Fibroblast of skin of back (primary cell): ENCODE measurements at places on chromosomes 5 and 9.
A peak's percentile ranks its signal among the peaks of the same experiment; 100 is the strongest.

DNA sequence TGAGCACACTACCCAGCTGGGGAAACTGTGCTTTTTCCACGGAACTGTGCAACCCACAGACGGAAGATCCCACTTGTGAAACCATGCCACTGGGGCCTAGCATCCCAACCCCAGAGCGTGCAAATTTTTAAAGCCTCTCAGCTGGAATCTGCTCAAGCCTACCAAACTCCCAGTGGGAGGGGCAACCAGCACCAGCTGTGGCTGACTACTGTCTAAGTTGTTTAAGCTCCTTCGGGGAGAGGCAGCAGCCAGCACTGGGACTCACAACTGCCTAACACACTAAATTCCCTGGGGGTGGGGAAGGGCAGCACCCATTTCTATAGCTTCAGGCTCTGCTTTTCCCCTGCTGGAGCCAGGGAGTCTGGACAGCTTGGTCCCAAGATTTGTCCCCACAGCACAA lies 287.6 kb upstream of the MSX2 start:
- no peak for DNase-seq

DNA sequence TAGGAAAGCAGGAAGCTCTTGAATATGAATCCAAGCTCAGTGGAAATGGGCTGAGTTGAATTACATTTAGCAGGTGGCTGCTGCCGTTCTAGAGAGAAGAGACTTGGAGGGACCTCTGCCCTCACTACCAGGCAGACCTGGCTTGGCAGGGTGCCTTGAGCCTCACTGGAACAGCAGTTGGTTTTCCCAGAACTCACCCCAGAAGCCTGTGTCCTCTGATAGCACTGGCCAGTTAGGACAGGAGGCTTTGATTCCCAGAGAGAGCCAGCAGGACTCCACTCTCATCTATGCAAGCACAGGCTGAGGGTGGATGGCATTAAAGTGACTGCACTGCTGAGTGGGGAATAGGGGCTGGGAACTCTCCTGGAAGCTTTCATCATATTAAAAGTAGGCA lies 54.8 kb downstream of the PWWP2A start:
- DNase-seq: no peak

DNA sequence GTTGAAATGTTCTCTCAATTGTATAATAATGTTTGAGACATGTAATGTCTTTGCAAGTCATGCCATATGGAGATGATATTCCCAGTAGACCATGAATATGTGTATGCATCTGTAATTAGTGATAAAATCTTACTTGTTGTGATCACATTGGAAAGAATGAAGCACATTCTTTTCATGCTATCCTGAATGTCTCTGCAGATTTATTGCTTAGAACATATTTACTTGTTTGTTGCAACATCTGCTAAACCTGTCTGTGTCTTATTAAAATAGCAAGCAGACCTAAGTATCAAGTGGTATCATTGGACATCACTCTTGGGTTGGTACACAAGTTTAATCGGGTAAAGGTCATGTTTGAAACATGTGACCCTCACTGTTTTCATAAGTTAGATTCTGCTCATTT lies 265.5 kb upstream of the CD180 start:
- no peak for DNase-seq

DNA sequence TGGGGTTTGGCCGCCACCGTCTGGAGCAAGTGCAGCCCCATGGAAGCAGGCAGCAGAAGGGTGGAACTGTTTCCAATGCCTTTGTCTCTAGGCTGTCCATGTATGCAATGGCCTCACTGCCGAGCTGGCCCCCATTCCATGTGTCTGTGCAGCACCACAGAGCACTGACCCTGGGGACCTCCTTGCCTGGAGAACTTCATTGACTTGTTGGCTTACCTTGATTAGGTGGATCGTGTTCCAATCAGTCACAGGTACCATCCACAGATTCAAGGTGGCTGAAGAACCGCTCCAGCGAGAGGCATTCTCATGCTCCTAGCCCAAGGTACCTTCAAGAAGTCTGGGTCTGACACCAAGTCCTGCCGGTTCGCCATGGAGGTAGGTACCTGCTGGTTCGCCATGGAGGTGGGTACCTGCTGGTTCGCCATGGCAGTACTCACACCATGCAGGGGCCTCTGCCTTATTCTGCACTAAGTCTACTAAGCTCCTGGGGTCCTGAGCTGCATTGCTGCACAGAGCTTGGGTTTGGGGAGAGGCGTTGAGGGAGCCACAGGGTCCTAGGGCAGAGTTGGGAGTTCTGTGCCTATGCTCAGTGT lies 358.3 kb upstream of the IRX1 start:
- DNase-seq: no peak

GRCh38 chr5:180112181-180112861 lies 40.8 kb upstream of the RNF130 start:
- no peak for DNase-seq

GRCh38 chr5:176133877-176134276 lies 104.3 kb upstream of the SIMC1 start:
- DNase-seq: no peak

DNA sequence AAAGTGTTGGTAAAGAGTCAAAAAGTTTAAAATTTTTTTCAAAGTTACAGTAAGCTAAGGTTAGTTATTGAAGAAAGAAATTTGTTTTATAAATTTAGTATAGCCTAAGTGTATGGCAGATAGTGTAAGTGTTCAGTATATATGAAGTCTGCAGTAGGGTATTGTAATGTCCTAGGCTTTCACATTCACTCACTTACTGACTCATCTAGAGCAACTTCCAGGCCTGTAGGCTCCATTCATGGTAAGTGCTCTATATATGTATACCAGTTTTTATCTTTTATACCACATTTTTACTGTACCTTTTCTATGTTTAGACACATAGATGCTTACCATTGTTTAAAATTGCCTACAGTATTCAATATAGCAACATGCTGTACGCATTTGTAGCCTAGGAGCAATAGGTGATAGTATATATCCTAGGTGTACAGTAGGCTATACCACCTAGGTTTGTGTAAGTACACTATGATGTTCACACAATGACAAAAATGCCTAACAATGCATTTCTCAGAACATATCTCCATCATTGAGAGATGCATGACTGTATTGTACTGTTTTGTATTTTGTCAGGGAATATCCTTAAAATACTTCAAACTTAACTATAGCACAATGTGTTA lies 38.5 kb downstream of the CYSTM1 start:
- no peak for DNase-seq

GRCh38 chr5:1867114-1867814 lies 15.5 kb downstream of the IRX4 start:
- DNase-seq: no peak

GRCh38 chr5:134128648-134128995 lies 14.1 kb downstream of the TCF7 start:
- DNase-seq: no peak

DNA sequence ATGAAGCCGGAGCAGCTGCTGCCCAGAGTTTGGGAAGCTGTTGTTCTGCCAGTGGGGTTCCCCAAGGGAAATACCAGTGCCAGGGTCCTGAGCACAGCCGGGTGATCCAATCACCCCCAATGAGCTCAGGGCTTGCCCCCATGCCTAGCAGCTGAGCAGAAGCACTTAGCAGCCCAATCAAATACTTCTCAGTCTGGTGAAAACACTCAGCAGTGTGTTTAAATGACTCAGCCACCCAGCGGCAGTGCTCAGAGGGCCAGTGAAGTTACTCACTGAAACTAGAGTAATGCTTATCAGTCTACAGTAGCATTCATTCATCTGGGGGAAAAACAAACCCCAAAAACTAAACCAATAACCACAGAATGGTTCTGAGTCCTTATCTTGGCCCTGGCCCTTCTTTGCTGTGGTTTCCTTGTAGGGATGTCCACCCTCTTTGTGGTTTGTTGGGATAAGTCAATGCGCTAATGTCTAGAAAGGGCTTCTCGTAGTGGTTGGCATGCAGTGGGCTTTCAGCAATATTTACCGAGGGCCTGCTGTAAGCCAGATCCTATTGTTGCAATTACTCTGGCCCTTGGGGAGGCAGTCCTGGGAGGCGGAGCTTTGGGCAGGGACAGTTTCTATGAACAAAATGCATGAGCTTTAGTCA lies 43.1 kb downstream of the LHX2 start:
- peak; percentile 87 for DNase-seq

DNA sequence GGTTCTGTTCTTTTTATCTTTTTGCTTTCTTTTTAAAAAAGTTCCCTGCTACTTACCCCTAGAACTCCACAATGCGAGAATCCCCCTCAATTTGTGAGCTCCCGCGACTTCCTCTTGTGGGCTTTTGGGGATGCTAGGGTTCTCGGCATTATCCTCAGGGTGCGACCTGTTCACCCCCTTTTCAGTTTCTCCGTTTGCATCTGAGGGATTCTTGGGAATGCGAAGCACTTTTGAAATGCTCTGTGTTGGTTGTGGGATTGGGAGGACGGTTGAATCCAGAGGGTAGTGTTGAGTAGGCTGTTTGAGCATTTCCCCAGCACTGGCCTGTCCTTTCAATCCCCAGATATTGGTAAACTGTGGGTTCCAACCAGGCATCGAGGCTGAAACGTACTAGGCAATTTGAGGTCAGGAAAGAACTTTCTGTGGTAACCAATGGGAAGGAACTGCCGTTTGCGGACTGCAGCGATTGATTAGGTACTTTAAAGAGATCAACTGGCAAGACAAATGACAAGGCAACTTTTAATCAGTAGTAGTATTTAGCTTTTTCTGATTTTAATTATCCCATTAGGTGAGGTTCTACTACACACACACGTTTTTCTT lies 415 bp downstream of the XRCC4 start:
- DNase-seq: peak; percentile 37

GRCh38 chr9:20200991-20201431 lies 412.2 kb upstream of the SLC24A2 start:
- no peak for DNase-seq

- DNase-seq: no peak
Observed at GRCh38 chr9:133732639-133733408, 5.3 kb downstream of the SARDH start.

DNA sequence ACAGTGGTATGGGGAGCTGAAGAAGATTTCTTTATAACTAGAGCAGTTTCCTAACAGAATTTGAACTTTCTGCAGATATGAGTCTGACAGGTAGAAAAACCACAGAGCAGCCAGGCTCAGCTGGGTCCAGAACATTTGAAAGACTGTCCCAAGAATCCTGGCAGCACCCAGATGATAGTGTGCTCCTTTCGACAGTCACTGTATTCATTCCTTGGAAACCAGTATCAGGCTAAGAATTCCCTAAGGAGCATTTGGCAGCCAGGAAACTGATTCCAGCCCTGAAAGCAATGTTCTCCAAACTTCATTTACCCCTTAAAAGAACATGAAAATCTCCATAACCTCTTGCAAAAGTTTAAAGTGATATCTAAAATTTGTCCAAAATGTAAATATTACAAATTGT lies 123.0 kb upstream of the MTAP start:
- DNase-seq: peak; percentile 62

GRCh38 chr5:172488221-172488620 lies 33.9 kb upstream of the SH3PXD2B start:
- no peak for DNase-seq

- no peak for DNase-seq
Observed at GRCh38 chr5:138276402-138277054, 2.1 kb upstream of the GFRA3 start.

DNA sequence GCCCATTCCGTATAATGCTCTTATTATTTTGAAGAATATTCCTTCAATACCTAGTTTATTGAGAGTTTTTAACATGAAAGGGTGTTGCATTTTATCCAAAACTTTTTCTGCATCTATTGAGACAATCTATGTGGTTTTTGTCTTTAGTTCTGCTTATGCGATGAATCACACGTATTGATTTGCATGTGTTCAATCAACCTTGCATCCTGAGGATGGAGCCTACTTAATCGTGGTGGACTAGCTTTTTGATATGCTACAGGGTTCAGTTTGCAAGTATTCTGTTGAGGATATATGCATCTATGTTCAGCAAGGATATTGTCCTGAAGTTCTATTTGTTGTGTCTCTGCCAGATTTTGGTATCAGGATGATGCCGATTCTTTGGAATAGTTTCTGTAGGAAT lies 1070.3 kb upstream of the CDH18 start:
- DNase-seq: no peak

GRCh38 chr5:135223891-135224625 lies 175.0 kb downstream of the MACROH2A1 start:
- DNase-seq: no peak

DNA sequence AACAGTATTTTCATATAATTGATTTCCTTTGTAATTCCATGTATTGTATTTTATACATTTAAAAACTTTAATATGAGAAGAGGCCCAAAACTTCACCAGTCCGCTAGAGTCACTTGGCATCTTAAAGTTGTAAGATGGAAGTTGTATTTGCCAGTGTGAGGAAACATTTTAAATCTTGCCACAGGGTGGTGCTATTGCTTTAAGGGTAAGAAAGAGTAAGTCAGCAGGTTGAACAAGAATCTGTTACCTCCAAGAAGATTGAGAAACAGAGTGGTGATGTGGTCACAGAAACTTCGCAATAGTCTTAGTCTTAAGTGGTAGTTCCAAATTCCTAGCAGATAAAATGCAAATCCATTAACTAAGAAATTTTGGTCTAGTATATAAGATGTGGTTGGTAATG lies 39.8 kb upstream of the RANBP6 start:
- DNase-seq: peak; percentile 62

- no peak for DNase-seq
Observed at GRCh38 chr5:150219142-150219541, 29.3 kb downstream of the SLC6A7 start.

DNA sequence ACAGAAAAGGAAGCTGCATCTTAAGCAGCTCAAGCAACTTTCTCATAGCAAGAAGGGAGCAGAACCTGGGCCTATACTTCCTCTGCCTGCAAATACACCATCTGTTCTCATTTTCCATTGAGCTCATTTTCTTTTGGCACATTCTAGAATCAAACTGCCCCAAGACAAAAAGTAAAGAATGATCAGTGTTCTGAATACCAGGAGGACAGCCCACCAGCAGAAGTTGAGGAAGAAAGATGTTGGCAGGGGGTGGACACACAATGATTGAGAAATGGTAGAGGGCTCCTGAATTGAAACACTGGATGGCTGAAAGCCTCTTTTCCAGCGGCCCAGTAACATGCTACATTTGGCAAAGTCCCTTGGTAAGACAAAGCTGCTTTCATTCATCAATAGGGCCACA lies 171.8 kb downstream of the MED10 start:
- no peak for DNase-seq

- DNase-seq: no peak
Observed at GRCh38 chr5:41815261-41815660, 55.0 kb downstream of the OXCT1 start.

DNA sequence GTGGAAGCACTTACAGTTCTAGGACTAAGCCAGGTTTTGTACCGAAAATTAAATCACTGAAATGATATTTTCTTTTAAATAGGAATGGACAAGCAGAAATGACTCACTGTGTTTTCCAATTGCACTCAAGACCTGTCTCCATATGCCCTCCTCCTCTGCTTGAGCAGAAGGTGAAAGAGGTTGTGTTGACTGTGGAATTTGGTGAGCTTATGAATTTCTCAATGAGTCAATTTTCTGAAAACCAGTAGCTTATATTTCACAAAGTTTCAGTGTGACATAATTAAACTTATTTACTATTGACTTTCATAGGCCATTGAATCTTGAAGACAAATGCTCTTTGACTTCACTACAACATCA lies 249.9 kb downstream of the NPR3 start:
- no peak for DNase-seq

GRCh38 chr5:22611327-22611726 lies 241.8 kb downstream of the CDH12 start:
- DNase-seq: no peak

- no peak for DNase-seq
Observed at GRCh38 chr5:127963931-127964330, 119.6 kb upstream of the SLC12A2 start.

GRCh38 chr5:126640866-126641265 lies 40.1 kb downstream of the PHAX start:
- DNase-seq: no peak

GRCh38 chr5:35370871-35371270 lies 140.6 kb upstream of the PRLR start:
- DNase-seq: no peak
